ENCODE measurements at places on chromosomes 16 and 17. TPM values are rescaled to one million over a fixed set of nuclear protein-coding genes. Genes with fewer than 3 reads are reported as not detected.

GRCh38 chr16:1769402-1770300 is 1.7 kb downstream of the NME3 start:
- H3K36me3 ChIP-seq: peaks cover 39% of the 10 kb centered on the region
- no peak overlapping the region for H3K27ac ChIP-seq
- H3K27me3 ChIP-seq: no peaks in the 10 kb centered on the region
- H3K4me1 ChIP-seq: peaks cover 28% of the 10 kb centered on the region
- no peak for DNase-seq
- H3K4me3 ChIP-seq: no peak overlapping the region

DNA sequence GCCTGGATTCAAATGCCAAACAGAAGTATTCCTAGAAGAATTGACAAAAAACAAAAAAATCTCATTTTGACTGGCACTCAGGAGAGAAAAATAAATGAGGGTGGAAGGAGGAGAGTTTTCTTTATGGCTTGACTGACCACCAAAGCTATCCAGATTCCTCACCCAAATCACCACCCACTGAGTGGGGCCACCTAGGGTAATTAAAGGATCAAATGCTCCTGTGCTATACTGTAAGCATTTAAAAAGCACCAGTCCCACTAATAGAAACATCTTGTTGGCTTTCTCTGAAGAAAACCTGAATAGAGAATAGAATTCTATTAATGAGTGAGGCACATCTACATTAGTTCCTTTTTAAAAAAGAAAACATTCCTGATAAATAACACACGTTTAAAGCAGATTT is 163.3 kb downstream of the ANKFN1 start:
- H3K27me3 ChIP-seq: no peaks in the 10 kb centered on the region
- H3K4me3 ChIP-seq: no peak overlapping the region
- no peaks in the 10 kb centered on the region for H3K4me1 ChIP-seq
- H3K36me3 ChIP-seq: no peaks in the 10 kb centered on the region
- no peak overlapping the region for H3K27ac ChIP-seq
- no peak for DNase-seq

GRCh38 chr16:83214671-83215070 is 587.9 kb downstream of the CDH13 start:
- H3K27ac ChIP-seq: no peak overlapping the region
- H3K4me3 ChIP-seq: no peak overlapping the region
- H3K36me3 ChIP-seq: no peaks in the 10 kb centered on the region
- DNase-seq: no peak
- H3K4me1 ChIP-seq: no peaks in the 10 kb centered on the region

GRCh38 chr17:19019041-19019941 is 14.7 kb upstream of the FAM83G start:
- H3K36me3 ChIP-seq: peaks cover 38% of the 10 kb centered on the region
- DNase-seq: no peak

DNA sequence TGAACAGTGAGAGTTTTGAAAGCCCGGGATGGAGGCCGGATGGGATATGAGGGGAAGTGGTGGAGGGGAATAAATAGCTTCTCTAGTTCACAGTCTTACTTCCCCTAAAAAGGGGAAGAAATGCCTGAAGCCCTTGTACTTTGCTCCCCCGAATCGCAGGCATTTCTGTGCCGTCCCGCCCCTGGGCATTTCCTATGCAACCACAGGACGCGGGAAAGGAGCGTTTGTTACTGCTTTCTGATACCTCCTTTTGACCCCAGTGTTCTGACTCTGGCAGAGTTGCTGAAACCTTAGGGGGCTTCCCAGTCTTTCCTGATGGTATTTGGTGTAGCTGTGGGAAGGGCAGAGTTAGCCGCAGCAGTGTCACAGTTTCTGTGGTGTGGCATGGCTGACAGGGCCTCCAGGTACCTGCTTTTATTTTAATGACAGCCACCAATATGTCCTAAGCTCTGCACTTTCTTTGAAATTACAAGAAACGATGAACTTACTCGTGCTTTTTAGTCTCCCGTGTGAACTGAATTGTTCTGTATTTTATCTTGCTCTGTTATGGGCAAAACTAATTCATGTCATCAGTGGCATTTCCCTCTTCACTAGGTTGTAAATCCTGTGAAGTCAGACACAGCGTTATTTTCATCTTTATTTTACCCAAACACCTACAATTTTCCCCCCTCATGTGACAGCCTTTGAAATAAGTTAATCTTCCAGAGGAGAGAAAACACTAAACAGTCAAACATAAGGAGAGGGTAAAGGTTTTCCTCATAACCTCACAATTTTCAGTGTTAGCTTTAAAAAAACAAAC is 27.1 kb downstream of the USP10 start:
- H3K36me3 ChIP-seq: peaks cover 4% of the 10 kb centered on the region
- peak overlapping the region; percentile 39 for H3K4me3 ChIP-seq
- peak; percentile 69 for DNase-seq
- H3K27me3 ChIP-seq: no peaks in the 10 kb centered on the region
- H3K27ac ChIP-seq: peak overlapping the region; percentile 55

The CCL14 gene
- total RNA-seq: not detected

DNA sequence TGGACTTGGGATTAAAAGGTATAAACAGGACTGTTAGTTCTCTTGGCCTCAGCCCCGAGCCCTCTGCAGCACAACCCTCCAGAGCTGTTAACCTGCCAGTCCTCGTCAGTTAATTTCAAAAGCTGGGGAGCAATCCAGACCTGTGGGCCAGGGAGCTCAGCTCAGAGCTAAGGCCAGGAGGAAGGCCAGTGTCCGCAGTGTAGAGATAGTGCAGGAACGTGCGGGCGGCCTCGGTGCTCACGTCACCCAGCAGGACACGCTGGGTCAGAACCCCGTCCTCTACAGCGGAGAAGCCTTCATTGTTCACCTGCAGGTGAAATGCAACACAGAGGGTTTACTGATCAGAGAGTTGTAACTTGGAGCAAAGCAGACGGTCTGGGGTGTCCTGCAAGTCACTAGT is 15.4 kb upstream of the NLRC3 start:
- no peaks in the 10 kb centered on the region for H3K36me3 ChIP-seq
- no peak for DNase-seq
- no peaks in the 10 kb centered on the region for H3K27me3 ChIP-seq
- no peak overlapping the region for H3K4me3 ChIP-seq
- H3K27ac ChIP-seq: no peak overlapping the region

DNA sequence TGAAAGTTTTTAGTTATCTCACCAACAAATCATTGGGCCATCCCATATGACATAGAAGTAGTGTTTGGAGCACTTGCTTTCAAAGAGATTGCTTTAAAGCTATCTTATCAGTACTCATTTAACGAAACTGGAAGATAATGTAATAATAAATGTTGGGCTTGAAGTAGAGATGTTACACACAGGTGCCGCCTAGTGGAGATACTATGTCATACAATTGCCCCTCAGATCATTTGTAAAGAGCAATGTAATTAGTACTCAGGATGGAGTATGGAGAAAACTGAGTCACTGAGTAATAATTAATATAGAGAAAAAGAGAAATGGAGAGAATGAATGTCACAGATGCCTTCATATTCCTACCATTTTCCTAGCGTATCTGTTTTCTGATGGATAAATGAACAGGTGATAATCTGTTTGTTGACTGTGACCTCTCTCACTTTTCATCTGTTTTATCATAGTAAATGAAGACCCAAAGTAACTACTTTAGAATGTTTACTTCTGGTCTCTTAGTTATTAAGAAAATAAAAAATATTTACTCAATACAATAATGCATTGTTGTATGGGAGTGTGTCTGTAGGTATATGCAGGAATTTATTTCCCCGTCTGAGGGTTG is 80.4 kb downstream of the EFCAB5 start:
- H3K27ac ChIP-seq: no peak overlapping the region
- no peaks in the 10 kb centered on the region for H3K27me3 ChIP-seq
- peak; percentile 69 for DNase-seq
- H3K4me1 ChIP-seq: no peaks in the 10 kb centered on the region

The TAC4 gene
- total RNA-seq: not detected

GRCh38 chr17:6599364-6599763 is 41.1 kb downstream of the KIAA0753 start:
- no peak overlapping the region for H3K4me3 ChIP-seq
- H3K27ac ChIP-seq: no peak overlapping the region
- DNase-seq: peak; percentile 55
- no peaks in the 10 kb centered on the region for H3K27me3 ChIP-seq
- H3K36me3 ChIP-seq: peaks cover 15% of the 10 kb centered on the region

DNA sequence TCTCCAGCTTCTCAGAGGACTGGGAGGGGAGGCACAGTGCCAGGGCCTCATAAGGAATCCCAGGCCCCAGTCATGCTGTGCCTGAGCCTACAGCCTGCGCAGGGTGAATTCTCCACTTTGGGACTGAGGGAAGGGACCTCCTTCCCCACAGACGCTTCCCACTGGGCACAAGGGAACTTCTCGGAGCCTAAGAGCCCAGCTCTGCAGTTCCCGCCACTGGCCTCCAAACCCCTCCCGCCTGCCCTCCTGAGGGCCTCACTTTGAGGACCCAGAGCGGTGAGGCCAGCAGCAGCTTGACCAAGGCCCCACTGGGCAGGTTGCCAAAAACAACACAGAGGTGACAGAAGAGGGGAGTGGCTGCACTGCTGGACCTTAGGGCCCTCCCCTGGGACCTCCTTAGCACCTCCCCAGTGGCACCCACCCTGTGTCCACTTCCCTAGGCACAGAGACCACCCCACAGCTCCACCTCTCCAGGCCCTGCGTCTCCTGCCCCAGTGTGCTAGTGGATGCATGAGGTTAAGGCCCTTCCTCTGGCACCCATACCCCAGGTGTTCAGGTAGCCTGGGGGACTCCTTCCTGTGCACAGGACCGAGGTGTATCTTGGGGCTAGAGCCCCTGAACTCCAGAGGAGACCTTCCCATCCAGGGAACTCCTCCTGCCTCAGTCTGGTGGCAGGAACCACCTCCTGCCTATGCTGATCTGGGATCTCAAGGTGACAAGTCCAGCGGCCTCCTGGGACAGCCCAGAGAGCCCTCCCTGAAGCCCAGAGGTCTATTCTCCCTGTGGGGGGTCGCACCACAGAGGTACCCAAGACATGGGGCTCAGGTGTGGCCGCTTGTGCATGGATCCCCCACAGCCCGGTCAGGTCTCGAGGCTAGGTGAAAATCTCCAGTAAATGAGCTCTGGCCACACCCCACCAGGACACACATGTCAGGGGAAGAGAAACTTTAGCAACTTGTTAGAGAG is 3.4 kb downstream of the CASKIN2 start:
- no peak for DNase-seq
- H3K36me3 ChIP-seq: no peaks in the 10 kb centered on the region
- no peak overlapping the region for H3K27ac ChIP-seq
- no peak overlapping the region for H3K4me3 ChIP-seq
- H3K27me3 ChIP-seq: no peaks in the 10 kb centered on the region
- peaks cover 17% of the 10 kb centered on the region for H3K4me1 ChIP-seq

GRCh38 chr17:48055531-48056245 is 7.5 kb downstream of the NFE2L1 start:
- no peak overlapping the region for H3K4me3 ChIP-seq
- peaks cover 4% of the 10 kb centered on the region for H3K36me3 ChIP-seq
- no peaks in the 10 kb centered on the region for H3K27me3 ChIP-seq
- peak; percentile 63 for DNase-seq
- H3K4me1 ChIP-seq: peaks cover 35% of the 10 kb centered on the region

The TOM1L1 gene
- total RNA-seq: not detected

DNA sequence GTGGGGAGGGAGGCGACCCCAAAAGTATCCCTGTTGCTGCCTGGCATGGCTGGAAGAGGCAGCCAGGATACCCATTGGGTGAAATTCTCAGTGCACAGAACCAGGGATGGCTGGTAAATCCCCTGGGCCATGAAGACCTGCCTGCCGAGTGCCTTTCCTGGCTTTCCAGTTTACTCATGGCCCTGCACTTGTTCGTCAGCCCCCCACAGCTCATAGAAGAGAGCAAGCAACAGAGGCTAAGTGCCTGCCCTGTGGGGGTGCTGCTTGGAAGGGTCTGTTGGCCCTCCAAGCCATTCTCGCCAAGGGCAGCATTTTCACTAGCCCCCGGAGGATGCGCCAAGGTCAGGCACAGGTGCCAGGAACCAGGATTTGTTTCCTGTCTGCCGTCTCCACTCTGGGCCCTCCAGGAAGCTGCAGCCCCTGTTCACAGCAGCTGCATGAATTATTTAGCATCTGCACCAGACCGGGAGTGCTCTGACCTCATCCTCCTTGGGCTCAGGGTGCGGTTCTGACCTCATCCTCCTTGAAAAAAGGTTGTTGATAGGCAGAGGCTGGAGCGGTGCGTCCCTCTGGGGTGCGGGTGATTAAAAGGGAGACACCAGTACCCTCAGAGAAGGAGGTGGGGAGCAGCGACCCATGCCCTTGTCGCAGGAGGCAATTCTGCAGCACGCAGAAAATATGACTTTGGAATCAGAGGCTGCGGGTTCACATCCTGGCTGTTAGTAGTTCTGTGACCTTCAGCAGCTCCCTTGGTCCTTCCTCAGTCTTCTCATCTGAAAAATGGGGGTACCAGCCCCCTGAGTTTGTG is 14.2 kb upstream of the CD300A start:
- peaks cover 15% of the 10 kb centered on the region for H3K4me1 ChIP-seq
- no peak for DNase-seq
- H3K27ac ChIP-seq: no peak overlapping the region

GRCh38 chr16:80940069-80940856 is 66.4 kb downstream of the CMC2 start:
- DNase-seq: no peak
- no peak overlapping the region for H3K4me3 ChIP-seq
- H3K27me3 ChIP-seq: no peaks in the 10 kb centered on the region
- H3K27ac ChIP-seq: no peak overlapping the region
- no peaks in the 10 kb centered on the region for H3K4me1 ChIP-seq

The WSCD1 gene
- not detected for total RNA-seq

DNA sequence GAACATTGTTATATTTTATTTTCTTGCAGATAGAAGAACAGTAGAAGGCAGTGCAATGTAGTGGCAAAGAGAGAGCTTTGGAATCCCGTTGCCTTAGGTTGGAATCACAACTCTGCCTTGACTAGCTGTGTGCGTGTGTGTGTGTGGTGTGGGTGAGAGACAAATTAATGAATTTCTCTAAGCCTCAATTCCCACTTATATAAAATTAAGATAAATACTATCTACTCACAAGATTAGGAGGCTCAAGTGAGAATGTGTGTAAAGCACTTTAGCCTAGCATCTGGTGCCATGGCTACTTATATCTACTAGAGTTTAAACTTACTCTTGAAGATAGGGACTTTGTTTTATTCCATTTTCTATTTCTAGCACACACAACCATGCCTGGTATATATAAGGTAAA is 12.8 kb downstream of the CPD start:
- no peak overlapping the region for H3K27ac ChIP-seq
- H3K36me3 ChIP-seq: no peaks in the 10 kb centered on the region
- H3K27me3 ChIP-seq: no peaks in the 10 kb centered on the region
- no peak overlapping the region for H3K4me3 ChIP-seq
- DNase-seq: no peak
